ELR (cell line): ENCODE measurements at places on chromosomes 3 and 15.

GRCh38 chr15:90232941-90233386, 777 bp downstream of the CIB1 start:
- no peak for DNase-seq

GRCh38 chr15:53331328-53332190, 427.9 kb downstream of the WDR72 start:
- DNase-seq = no peak

- DNase-seq = no peak
Measured at GRCh38 chr3:100261485-100261903, 702 bp downstream of the TBC1D23 start.

- no peak for DNase-seq
Measured at GRCh38 chr3:196141866-196142201, 59.9 kb upstream of the TFRC start.

- DNase-seq = no peak
Measured at GRCh38 chr3:27289769-27290413, 79.3 kb downstream of the NEK10 start.

DNA sequence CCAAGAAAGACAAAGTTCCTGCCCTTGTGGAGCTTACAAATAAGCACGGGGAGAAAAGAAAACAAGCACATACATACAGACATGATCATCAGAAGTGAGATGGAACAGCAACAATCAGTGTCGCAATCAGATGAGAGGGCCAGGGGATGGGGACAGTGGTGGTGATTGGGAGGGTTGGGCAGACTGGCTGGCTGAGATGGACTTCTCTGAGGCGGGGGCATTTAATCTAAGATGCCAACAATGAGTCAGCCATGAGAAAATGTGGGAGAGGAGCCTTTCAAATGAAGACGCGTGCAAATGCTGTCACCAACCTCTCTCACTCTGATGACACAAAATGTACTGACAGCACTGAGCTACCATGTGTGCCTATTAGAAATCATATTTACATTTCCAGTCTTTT, 81.4 kb downstream of the NCEH1 start:
- DNase-seq = no peak

- DNase-seq = no peak
Measured at GRCh38 chr15:80773792-80774352, 5.3 kb upstream of the CEMIP start.

DNA sequence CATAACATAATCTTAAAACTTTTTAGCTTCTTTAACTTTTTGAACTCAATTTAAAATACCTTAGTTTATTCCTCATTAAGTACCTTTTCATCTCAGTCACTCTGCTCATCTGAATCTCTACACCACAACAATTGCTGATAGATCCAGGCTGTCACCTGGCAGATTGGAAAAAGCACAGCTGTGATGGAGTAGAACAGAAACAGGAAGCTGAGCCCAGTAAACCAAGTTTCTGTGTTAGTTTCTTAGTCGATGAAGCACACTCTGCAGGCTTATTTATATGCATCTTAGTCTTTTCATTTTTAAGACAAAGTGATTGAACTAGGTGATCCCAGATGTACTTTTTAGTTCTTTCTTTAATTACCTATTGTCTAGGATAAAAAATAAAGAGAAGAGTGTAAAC, 1398.0 kb upstream of the ALCAM start:
- no peak for DNase-seq

DNA sequence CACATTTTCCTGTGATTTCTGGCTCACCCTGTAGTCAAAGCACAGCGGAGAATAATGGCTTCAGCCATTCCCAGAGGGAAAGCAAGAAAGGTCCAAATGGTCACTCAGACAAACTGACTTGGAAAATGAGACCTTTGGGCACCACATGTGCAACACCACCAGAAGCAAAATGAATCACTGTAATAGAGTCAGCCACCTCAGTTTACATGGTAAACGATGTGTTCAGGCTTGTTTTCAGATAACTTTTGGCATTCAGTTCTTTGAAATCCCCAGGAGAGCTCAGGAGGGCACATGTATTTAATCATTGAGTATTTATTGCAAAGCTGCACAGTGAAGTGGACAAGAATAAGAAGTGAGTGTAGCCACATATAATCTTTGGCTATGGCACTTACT, 38.4 kb upstream of the ALCAM start:
- no peak for DNase-seq

DNA sequence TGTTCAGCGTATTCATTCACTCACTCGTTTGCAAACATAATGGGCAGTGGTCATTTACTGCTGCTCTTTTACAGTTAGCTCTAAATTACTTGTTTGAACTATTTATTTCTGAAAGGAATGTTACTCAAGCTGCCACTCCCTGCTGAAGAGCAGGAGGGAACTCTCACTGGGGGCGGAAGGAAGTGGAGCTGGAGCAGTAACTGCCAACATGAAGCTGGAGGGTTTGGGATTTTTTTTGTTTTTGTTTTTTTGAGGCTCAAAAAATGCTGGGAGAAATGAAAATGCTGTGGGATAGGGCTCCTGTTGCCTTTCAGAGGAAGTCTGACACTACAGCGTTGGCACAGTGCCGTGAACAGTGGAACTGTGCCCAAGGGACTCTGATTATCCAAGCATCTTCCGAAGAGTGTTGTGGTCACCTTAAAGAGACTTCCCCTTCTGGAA, 44.1 kb downstream of the SENP2 start:
- DNase-seq = peak; percentile 29

DNA sequence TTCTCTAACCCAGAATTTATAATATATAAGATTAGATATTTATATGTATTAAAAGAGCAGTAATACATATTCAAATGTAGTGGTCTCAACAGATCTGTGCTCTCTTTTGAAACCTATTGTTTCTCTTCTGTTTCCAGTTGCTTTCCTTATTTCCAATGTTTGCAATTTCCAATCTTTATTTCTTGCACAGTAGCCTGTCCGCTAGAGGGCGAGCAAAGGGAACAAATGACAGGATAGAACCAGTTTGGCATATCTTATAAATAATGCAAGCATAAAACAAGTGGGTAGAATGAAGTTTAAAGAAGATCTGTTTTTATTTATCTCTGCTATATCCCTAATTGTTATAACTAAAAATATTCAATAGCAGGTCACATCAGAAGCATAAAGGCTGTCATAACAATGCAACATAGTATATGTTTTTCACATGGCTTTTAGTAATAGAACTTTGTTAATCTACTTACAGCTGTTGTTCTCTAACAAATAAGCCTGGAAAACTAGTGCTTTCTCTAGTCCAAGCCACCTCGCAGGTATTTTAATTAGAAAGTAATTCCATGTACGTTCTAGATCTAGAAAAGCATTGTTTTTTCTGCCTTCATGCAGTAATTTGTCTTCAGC, 15.1 kb upstream of the TCAIM start:
- DNase-seq = peak; percentile 72

DNA sequence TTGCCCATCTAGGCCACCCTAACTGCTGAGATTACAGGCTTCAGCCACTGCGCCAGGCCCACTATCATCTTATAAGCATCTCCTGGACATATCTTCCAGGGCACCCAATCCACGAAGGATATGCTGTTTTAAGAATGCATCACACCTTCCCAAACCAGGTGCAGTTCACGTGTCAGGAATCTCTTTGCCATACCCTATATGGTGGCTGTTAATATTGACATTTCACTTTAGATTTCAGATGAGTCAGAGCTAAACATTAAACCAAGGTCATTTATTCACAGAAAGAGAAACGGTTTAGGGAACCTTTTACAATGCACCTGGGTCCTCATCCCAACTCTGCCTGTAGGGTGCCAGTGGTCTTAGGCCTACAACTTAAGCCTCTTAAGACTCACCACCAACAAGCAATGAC, 85.7 kb downstream of the TBL1XR1 start:
- DNase-seq = no peak

GRCh38 chr15:64426845-64427465, 33.4 kb upstream of the ZNF609 start:
- peak; percentile 51 for DNase-seq

DNA sequence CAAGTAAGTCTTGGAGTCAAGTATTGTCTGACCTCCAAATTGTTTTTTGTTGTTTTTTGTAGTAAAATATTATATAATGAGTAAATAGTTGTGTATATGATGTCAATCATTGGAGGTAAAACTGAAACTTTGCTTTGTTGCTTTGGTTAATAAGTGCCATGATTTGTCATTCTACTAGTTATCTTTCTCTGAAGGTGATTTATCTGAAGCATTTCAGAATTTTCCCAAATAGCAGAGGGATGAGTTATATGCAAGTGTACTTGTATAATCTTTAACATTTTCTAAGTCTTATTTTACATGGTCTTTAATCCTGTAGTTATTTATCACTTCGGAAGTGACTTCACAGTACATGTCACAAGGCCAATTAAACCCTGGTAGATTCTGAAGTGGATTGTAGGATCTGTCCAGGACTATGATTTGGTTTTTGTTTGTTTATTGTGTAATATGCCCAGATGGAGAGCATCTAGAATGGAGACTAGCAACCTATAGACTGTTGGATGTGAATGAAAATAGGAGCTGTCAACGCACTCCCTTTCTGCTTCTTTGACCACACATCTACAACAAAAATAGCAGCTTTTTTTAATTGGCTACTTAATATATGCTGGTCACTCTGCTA, 93.1 kb upstream of the SAMMSON start:
- no peak for DNase-seq

- DNase-seq = peak; percentile 84
Measured at GRCh38 chr3:99562990-99563607, 75.3 kb upstream of the COL8A1 start.

GRCh38 chr15:71730277-71731144, 79.8 kb upstream of the NR2E3 start:
- peak; percentile 74 for DNase-seq

DNA sequence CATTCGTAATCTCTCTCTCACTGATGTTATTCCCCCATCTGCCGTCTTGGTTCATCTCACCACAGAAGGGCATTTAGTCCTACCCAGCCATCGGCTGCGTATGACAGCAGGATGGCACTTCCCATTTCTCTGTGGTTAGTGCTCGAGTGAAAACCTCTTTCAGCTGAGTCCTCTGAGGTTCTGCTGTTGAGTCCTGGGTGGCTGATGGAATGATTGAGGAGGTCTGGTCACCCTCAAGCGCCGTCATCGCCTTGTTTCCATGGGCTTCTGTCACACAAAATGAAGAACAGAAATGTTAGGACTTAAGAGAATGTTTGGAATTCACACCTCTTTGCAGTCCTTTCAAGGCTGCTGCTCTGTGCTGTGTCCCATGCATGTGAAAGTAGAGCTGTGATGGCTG, 9.4 kb upstream of the SACM1L start:
- DNase-seq = no peak

DNA sequence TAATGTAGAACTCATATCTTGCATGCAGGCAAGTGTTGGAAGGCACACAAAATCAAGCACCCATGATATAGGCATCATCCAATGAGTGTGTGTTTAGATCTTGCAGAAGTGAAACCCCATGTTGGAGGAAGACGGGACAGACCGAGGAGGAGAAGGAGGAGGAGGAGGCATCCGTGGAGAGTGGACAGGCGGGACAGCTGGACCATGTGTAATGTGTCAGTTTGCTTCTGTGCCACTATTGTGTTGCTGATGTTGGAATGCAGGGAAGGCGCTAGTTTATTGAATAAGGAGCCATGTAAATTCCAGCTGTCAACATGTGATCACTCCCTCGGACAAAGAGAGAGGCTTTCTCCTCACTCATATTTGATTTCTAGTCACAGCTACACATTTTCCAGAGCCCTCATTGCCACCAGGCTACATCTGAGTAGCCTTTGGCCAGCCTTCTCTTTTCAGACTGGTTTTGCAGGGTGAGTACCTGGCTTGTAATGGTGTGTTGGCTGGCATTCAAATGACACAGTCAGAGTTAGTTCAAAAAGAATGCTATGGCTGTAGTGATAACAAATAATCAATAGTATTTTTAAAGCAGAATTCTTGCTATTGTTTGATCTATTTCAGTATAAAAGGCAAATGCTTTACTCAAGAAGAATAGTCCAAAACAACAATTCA, 1037.6 kb upstream of the NR2F2 start:
- DNase-seq = no peak

GRCh38 chr15:101613130-101614000, 38.8 kb downstream of the TM2D3 start:
- no peak for DNase-seq
